Progenitor cell of endocrine pancreas (in vitro differentiated cells): ENCODE measurements at places on chromosomes 5 and 9. TPM values are rescaled to one million over a fixed set of nuclear protein-coding genes. Genes with fewer than 3 reads are reported as not detected.

GRCh38 chr9:82722051-82722450 lies 340.9 kb downstream of the RASEF start:
- no peak for DNase-seq

Gene RLN1
- 0.91 and 1.2 TPM in 2 replicates for total RNA-seq

- no peak for DNase-seq
These were observed 342.2 kb downstream of the TRIM32 start for GRCh38 chr9:117029341-117029740.

DNA sequence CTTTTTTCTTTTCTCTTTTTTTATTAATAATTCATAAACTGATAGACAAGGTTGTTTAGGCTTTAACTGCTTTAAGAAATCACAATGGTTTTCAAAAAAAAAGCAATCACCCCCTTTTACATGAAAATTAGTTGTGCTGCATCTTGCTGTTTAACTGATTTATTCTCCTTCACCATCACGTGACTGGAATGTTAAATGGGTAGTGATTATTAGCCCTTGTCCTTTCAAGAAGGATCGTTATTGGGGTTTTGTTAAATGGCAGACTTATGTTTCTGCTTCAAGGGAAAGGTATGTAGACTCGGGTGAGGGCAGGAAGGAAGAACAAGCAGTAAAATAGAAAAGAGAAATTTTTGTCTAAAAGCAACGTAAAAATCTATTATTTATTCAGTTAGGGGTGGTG lies 175.6 kb upstream of the TLE4 start:
- DNase-seq = no peak

GRCh38 chr9:134391319-134392231 lies 65.3 kb downstream of the RXRA start:
- DNase-seq = no peak

GRCh38 chr5:132017316-132017715 lies 5.9 kb upstream of the ACSL6 start:
- no peak for DNase-seq

Gene NUTM2G
- not detected in 2 replicates for total RNA-seq
